ENCODE measurements at places on chromosomes 2 and 18.

DNA sequence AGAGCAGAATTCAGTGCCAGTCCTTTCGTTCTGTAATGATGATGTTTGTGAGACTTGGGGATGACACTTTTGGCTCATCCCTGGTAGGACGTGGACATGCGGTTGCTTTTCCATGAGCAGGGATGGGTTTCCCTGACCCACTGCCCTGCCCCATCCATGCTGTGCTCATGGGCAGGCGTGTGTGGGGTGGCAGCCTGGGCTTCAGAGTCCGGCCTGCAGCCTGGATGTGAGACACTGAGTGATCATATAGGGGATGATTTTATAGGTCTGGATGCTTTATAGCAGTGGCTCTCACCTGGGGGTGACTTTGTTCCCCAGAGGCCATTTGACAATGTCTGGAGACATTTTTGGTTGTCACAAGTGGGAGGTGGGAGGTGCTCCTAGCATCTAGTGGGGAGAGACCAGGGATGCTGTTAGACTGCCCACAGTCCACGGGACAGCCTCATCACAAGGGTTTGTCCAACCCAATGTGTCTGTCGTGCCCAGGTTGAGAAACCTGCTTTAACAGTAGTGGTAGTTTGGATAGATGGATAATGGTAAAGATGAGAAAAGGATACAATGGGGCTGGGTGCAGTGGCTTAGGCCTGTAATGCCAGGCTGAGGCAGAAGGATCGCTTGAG, 38.9 kb downstream of the LDLRAD4 start:
- DNase-seq, result no peak

DNA sequence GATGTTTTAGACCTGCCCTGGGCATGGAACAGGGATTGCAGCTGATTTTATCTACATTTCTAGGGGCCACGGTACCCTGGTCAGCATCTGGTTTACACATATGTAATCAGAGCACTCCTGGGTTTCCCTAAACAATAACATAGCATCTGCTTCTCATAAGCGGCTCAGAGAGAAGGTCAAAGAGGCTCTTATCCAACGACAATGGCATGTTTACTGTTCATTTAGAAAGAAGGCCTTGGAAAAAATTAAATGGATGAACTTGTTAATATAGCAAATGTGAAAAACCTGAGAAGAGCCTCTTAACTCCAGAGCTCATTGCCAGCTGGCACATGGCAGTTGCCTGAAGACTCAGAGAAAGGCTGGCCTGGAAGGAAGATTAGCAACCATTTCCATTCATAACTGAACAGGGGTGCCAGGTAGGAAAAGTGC, 202.8 kb upstream of the THUMPD2 start:
- no peak for DNase-seq

GRCh38 chr2:145753966-145754365, 1234.0 kb upstream of the ZEB2 start:
- no peak for DNase-seq

- no peak for DNase-seq
Measured at GRCh38 chr2:188993247-188993646, 19.1 kb downstream of the COL3A1 start.

DNA sequence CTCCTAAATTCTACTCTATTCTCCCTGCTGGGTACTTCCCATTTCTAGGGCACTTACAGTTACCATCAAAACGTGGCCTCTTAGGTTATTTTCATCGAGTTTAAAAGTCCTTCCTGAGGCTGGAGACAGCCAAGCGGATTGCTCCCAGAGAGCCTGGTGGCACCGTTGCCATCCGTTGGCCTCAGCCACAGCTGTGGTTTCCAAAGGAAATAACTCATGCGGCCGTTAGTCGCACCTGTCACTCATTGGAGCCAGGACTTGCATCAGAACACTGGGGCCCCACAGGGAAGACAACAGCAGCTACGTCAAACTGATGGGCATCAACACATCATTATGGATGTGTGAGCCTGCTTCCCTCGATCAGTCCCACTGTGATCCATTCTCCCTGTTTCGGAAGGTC, 453.4 kb downstream of the BCL11A start:
- DNase-seq, result no peak

GRCh38 chr2:104859291-104859765, 5.4 kb downstream of the POU3F3 start:
- no peak for DNase-seq

DNA sequence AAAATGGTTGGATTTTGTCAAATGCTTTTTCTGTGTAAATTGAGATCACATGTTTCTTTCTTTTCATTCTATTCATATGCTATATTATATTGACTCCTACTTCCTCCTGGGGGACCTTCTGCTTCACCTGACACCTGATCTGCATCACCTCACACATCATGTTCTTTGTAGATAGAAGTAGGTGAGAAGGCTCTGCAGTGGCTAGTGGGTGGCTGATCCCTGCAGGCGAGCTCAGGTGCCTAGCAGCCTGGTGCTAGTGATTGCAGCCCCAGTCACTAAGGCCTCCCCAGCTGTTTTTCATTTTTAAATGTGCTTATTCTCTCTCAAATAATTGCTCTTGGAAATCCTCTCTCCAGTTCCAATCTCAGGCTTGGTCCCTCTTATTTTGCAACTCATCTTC, 33.6 kb downstream of the MC4R start:
- DNase-seq, result no peak

- DNase-seq, result no peak
Measured at GRCh38 chr18:33851546-33852078, 273.6 kb downstream of the ASXL3 start.

DNA sequence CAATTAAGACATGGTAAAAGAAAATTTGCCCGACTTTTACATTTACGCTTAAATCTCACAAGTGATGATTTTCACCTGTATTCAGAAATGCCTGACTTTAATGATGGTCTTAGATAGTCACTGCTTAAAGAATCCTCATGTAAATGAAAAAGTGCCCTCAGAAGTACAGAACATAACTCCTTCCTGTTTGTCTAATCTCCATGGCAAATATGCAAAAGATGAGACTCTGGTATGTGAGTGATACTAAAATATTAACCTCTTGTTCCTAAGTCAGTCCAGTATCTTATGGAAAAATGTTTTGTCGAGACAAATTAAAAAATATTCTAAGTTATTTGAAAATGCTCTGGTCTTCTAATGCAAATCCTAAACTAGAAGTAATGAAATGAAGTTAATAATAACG, 29.2 kb downstream of the KCTD1 start:
- no peak for DNase-seq

DNA sequence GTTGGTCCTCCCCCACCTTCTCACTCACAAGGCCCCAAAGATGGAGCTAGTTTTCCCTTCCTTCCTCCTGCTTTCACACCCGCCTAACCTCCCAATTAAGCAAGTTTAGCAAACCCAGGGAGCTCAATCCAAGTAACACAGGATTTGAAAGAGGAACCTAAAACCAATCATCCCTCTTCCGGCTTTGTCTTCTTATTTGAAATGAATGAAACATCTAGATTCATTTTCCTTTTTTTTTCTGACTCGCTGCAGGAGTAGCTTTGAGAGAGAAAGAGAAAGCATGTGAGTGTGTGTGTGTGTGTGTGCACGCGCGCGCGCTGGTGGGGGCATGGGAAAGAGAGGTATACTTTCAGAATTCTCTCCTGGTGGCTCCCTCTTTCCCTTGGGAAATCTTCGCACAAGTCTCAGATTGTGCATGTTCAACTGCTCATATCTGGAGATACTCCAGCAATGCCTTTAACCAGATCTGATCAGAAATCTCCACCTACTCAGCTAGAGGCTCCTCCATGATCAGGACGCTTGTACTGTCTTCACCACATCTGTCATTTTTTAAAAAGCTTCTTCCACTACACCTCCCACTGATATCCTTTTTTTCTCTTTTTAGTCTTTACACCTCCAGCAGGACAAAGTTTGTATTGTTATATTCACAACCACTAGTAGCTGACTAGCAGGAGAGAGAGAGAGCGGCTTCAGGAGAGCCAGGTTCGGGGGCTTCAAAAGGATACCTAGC, 1.7 kb downstream of the SLC8A1 start:
- no peak for DNase-seq

GRCh38 chr2:27741673-27742072, 29.8 kb upstream of the MRPL33 start:
- no peak for DNase-seq

GRCh38 chr2:162090109-162090508, 16.1 kb upstream of the DPP4 start:
- no peak for DNase-seq

GRCh38 chr2:130728549-130729316, at the start of gene GPR148:
Gene GPR148, plus strand, starts transcription at chr2:130729070. Its CDS starts 82 bp downstream, at chr2:130729152.
- no peak for DNase-seq

DNA sequence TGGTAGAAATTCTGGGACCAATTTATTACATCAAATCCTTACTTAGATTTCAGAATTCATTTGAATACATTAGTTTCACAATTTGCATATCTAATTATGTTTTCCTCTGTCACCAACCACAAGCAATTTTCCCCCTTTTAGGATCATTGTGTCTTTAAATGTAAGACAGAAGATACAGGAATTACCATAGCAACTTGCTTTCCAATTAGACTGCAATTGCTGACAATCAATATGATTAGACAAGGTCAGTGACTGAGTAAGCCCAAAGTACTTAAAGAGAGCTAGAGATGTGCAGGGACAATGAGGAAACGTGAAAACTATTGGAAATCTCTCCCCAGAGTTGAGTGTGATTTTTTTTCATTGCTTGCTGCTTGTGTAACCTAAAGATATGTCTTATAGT, 121.4 kb downstream of the FSHR start:
- DNase-seq, result no peak

GRCh38 chr18:36446059-36446458, 148.5 kb downstream of the FHOD3 start:
- no peak for DNase-seq

- DNase-seq, result no peak
Measured at GRCh38 chr2:86020984-86021383, 84.7 kb downstream of the POLR1A start.

GRCh38 chr2:70084973-70085710, 2.1 kb upstream of the PCBP1 start:
- no peak for DNase-seq

DNA sequence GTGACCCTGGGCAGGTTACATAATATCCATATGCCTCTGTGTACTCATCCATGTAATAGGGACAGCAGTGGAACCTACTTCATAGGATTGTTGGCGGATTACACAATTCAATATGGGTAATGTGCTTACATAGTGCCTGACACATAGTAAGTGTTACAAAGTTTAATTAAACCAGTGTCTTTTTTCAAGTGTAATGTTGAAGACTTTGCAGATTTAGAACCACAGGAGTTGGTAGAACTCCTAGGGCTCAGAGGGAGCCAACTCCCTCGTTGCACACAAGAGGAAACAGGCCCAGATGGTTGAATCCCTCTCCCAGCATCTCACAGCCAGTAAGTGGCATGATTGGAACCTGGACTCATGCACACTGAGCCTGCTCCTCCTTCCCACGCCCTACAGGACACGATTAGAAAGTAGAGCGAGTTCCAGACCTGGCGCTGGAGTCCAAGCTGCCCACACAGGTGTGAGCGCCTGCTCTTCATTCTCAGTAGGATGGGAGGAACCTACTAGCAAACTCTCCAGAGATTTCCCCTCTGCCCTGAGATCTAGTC, 97.8 kb downstream of the VSNL1 start:
- no peak for DNase-seq

GRCh38 chr2:41600460-41600859, 447.4 kb upstream of the PKDCC start:
- DNase-seq, result no peak
